ENCODE measurements at places on chromosomes 3 and 15.

- no peak for DNase-seq
These were observed 62.1 kb upstream of the CRBN start for GRCh38 chr3:3241596-3241995.

- no peak for DNase-seq
These were observed 74.8 kb upstream of the PLCL2 start for GRCh38 chr3:16809993-16810392.

GRCh38 chr3:186421946-186422345 is 59.9 kb upstream of the DGKG start:
- no peak for DNase-seq

- no peak for DNase-seq
These were observed 317.3 kb downstream of the TLE3 start for GRCh38 chr15:69780374-69780773.

GRCh38 chr3:195808741-195809290 is 2.9 kb downstream of the MUC4 start:
- no peak for DNase-seq
